Glutamatergic neuron (in vitro differentiated cells): ENCODE measurements at places on chromosomes 16 and 17.

- DNase-seq = no peak
Observed at GRCh38 chr17:28878981-28879380, 18.6 kb downstream of the FLOT2 start.

DNA sequence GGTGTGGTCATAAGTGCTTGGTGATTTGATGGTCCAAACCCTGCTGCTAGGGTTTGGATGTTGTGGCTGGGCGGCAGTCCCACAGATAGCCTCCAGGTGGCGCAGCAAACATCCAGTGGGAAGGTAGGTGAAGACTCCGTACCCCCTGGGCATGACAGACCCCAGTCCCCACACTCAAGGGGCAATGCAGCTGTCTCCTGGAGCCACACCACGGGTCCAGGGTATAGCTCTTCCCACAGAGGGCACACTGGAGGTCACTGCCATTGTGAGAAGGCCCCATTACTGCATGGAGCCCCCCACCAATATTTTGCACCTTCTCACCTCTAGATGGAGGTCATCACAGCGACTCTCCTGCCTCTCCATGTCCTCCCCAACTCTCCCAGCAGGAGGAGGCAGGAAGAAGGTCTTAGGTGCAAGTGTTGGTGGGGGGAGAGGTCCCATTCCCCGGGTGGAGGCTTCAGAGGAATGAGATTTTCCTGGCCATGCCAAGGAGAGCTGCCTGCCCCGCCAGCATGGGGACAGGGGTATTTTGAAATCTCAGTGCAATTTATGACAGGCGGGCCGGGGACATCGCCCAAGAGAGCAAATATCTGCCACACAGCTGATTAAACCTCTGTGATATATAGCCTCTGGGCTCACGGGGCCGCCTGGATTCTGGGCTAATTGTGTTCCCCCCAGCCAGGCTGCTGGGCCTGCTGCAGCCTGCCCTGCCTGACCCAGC lies 17.1 kb upstream of the C17orf113 start:
- DNase-seq = peak; percentile 85

DNA sequence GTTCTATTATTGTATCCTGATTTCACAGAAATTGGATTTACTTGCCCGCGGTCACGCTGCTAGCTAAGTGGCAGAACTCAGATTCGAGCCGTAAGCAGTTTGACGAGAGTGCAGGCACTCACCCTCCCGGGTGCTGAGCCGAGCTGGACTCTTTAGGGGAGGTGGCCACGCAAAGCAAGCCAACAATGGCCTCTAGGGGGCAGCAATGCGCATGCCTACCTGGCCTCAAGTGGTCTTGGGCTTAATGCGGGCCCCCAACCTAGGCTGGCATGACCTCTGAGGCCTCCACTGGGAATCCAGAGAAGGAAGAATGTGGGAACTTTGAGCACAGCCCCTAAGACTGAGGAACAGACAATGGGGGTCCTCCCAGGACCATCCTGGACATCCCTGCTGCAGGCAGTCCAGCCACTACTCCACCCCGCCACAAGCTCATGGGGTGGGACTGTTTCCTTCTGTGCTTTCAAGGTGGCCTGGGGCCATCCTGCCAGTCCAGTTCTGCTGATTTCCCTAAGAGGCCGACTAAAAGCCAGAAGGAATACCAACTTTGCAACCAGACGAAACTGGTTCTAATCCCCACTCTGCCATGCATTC lies 276.5 kb downstream of the XYLT1 start:
- peak; percentile 61 for DNase-seq

GRCh38 chr17:66507982-66508760 lies 205.8 kb downstream of the PRKCA start:
- no peak for DNase-seq

GRCh38 chr17:77167472-77168306 lies 26.9 kb downstream of the SEC14L1 start:
- no peak for DNase-seq

GRCh38 chr16:24890746-24891145 lies 45.0 kb downstream of the SLC5A11 start:
- DNase-seq = no peak
